ENCODE measurements at places on chromosomes 12 and 14.

- DNase-seq, result no peak
Observed at GRCh38 chr14:22540293-22540692, 48.7 kb downstream of the DAD1 start.

DNA sequence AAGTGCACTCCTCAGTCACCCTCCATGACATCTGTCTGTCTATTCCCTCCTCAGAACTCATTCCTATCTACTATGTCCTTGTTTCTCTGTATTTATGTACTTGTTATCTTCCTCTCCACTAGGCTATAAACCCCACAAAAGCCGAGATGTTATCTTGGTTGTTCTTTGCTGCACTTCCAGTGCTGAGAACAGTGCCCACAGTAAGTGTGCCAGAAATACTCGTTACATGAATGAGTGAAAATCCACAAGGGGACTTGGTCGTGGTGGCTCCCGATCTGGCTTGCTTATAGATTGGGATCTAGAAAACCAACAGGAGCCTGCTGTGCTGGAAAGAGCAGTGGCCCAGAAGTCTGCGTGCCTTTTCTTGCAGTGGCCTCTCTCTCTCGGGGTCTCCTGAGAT lies 111.9 kb upstream of the PRMT8 start:
- no peak for DNase-seq

DNA sequence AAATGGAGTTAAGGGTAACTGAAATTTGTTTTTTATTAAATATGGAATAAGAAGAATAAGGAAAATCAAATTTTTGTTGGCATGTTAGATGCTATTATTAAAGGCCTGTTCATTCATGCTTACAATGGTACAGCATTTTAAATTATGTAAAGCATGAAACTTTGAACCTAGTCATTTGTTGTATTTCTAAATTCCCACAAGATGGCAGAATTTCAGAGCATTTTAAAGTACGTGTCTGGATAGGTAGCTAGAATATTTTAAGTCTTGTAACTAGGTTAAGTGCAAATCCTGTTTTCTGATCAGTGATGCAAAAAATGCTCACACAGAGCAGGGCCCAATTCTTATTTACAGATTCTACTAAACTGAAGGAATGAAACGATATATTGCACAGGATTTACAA lies 585.6 kb upstream of the MIS18BP1 start:
- no peak for DNase-seq

- no peak for DNase-seq
Observed at GRCh38 chr14:60945984-60946383, 34.9 kb downstream of the TRMT5 start.

DNA sequence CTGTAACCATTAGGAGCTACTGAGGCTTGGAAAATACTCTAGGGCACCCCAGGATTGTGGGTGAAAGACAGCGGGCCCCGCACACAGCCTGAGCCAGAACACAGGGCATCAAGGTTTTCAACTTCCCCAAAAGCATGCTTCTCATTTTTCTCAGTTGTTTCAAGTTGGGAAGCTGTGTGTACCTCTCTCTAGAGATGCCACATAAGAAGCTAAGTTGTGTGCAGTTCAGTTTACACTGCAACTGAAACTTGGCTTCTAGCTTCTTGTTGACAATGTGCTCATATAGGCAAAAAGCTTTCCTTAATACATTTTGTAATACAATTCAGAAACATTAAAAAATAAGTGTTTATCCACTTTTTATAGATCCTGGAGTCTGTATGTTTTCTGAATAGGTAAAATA lies 88.1 kb upstream of the PTPRR start:
- DNase-seq, result no peak

GRCh38 chr12:1622406-1622805 lies 6.6 kb upstream of the WNT5B start:
- DNase-seq, result no peak

DNA sequence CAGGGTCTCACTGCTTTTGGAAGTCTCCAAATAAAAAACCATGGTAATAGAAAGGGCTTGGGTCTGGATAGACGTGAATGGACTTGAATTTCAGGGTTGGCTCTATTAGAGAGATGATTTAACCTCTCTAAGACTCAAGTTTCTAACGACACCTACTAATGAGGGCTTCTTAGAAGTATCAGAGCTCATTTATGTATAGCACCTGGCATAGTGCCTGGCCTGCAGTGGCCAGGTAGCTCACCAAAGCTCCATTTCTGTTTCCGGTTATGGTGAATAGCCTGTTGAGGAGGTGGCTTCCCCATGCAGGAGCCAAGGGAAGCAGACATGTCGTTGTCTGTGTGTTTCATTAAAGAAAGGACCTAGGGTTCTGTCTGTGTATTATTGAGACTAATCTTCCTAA lies 108.6 kb downstream of the ETV6 start:
- DNase-seq, result no peak

- no peak for DNase-seq
Observed at GRCh38 chr12:3661028-3661427, 91.9 kb downstream of the CRACR2A start.

DNA sequence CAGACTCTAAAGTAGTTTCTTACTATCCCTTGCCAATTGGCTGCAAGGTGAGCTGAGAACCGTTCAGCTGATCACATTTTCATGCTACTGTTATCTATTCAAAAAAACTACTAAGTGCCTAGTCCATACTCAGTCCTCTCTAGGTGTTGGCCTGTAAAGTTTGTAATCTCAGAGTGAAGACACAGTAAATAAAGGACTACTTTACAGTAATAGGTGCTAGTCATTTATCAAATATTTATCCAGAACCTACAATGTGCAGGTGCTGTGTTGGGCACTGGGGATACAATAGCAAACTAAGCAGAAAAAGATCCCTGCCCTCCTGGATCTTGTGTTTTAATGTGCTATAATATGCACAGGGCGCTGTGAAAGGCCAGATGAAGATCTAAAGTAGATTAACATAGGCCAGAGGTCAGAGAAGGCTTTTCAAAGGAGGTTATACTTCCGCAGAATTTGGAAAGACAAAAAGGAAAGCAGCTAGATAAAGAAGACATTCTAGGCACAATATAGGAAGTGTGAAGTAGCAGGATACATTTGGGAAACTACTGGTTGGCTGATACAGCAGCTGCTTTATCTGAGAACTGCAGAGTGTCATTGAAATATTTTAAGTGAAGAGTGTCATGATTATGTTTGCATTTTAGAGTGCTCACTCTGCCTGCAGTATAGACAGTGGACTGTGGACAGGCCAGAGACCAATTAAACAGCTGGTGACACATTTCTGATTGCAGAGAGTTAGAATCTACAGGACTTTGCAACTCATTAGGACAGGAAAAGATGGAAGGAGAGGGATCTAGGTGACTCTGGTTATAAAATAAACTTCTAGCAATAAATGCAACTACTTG lies 8.0 kb upstream of the ACTR10 start:
- DNase-seq, result no peak

- no peak for DNase-seq
Observed at GRCh38 chr12:115433014-115433634, 749.1 kb upstream of the TBX3 start.

GRCh38 chr12:84691266-84691665 lies 221.3 kb downstream of the SLC6A15 start:
- no peak for DNase-seq

DNA sequence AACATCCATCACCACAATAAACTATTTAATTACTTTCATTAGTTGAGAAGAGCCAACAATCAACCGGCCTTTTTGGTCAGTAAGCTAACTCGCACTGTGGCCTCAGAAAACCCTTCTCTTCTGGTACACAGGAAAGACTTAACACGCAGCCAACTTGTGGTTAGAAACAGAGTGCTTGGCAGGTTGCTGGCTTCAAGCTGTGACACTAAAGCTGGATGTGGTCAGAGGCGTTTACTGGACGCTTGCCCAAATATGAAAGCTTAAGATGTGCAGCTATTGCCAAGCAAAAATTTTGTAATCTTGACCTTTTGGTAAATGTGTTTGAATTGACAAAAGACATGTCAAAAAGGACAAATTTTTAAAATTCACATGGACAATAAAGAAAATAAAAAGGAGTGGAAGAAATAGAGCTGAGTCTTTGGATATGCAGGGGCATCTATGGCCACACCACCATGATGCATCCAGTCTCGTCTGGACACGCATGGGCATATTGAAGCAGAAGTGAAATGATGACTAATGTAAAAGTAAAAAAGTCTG lies 2.6 kb upstream of the KLRK1 start:
- DNase-seq, result no peak

DNA sequence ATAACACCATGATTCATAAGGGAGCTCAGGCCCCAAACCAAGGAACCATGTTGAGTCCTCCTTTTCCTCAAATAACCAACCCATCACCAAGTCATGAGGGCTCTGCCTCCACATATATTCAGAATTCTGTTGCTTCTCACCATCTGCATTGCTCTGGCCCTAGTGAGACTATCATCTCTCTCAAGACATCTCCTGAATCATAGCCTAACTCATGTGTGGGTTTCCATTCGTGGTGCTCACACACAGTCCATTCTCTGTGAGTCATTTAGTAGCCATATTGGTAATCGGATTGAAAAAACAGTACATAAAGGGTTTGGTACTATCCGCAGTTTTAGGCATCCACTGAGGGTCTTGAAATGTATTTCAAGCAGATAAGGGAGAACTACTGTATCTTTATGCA lies 5.1 kb upstream of the SLC38A2 start:
- no peak for DNase-seq

DNA sequence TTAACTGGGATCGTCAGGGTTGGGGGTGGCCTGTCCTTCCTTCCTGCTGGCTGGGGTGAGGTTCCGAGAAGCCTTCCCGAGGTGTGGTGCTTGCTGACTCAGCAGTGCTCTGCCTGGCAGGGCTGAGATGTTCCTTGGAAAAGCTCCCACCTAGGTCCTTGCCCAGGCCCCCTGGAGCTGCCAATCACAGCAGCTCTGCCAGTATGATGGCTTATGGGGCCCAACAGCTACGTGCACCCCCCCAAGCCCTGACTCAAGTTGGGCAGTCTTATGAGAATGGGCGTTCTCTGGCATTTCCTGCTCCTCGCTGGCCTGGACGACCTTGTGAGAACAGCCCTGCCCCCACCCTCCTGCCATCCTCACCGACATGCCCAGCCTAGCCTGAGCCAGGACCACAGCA lies 292.2 kb upstream of the CRY1 start:
- no peak for DNase-seq

GRCh38 chr12:57726151-57726883 lies 12.2 kb downstream of the AGAP2 start:
- peak; percentile 32 for DNase-seq

GRCh38 chr12:24023081-24023480 lies 73.6 kb upstream of the SOX5 start:
- DNase-seq, result no peak

- no peak for DNase-seq
Observed at GRCh38 chr12:76028571-76029277, 2.9 kb downstream of the PHLDA1 start.

GRCh38 chr12:56236985-56237384 lies 7.1 kb downstream of the SLC39A5 start:
- no peak for DNase-seq

GRCh38 chr12:123794027-123794426 lies 31.9 kb downstream of the DNAH10 start:
- DNase-seq, result no peak

DNA sequence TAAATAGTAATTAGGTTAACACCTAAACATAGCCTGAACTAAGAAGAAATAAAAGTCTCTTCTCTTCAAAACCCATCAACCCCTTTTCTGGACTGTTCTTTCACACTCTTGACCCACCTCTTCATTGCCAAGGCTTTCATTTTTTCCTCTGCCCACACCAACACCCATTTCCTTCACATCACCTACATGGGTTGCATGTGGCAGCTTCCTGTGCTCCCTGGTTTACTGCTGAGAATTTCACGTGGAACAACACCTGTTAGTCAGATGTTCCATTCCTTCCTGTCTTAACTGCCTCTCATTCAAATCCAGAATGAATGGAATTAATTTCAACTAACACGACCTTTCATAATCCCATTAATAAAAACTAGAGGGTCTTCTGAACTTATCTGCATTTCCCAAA lies 157.3 kb downstream of the BCAT1 start:
- DNase-seq, result no peak

- no peak for DNase-seq
Observed at GRCh38 chr12:32201096-32201495, 94.4 kb downstream of the BICD1 start.

DNA sequence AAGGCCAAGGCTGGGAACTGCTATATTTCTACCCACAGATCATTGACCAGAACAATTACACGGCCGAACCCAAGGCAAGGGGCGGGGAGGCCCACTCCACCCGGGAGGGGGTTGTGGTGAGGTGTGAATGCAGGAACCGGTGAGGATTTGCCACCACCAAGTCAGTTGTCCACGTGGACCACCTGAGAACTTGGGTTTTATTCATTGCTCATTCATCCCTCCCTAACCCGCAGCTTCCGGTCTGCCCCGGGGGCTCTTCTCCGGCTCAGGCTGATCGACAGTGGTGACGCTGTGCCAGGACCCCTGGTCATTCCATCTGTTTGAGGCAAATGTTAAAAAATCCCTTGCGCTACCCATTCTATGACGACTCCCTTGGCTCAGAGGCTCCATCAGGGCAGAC lies 127.7 kb upstream of the RTL1 start:
- DNase-seq, result no peak

DNA sequence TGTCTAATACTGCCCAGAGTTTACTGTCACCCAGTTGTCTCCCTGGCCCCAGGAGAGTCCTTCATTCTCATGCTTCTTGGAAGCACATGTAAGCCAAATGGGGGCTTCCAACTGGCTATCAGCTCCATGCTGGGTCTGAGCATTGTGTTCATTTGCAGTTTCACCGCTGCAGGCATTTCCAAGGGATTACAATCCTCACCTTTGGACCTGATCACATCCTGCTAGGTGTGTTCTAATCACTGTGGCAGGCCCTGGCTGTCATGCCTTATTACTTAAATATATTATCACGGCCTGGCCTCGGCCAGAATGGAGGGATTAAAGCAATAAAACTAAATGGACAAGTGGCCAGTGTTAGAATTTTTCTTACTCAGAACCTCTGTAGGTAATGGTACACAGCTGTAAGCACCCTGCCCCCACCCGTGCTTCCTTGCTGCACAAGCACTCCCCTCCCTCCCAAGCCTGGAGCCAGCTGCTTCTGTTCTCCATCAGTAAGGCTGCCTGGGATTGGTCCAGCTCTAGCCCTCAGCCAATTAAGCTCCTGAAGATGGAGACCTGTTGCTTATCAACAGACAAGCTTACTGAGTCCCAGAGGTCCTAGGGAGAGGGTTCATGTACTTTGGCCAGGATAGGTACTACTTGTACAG lies 175.9 kb upstream of the RBM19 start:
- DNase-seq, result no peak

DNA sequence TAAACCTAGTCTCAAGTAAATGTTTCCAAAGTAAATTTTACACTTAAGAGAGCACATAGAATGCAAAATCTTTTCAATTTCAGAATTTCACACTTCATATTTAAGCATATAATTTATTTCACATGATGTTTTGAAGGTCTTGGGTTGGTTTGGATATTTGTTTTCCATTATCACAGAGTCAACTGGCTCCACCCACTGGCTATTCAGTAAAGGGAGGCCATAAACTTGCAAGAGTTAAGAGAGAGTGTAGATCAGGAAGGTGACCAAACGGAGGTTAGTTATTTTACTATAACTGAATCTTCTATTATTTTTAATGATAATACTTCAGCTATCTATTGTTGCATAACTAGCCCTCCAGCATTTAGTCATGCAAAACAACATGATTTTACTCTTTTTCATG lies 6.2 kb upstream of the CPNE8 start:
- DNase-seq, result no peak

- no peak for DNase-seq
Observed at GRCh38 chr12:55743406-55744339, 751 bp downstream of the GDF11 start.
